ENCODE measurements at places on chromosomes 2 and 18.

DNA sequence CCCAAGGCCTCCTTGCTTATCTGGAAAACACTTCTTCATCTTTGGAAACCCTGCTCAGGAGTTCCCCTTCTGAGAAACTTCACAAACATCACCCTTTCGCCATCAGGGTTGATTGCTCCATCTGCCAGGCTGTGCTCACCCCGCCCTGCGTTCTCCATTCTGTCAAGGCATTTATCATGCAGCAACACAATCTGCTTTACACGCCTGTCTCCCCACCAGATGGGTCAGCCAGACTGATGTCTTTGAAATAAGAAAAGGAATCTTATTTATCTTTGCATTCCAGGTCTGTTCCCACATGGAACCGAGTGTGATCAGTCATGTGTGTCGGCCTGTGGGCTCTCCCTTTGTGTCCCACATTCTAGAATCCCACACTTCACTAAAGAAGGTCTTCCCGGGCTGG lies 110.0 kb upstream of the ARL4C start:
- DNase-seq, result no peak

DNA sequence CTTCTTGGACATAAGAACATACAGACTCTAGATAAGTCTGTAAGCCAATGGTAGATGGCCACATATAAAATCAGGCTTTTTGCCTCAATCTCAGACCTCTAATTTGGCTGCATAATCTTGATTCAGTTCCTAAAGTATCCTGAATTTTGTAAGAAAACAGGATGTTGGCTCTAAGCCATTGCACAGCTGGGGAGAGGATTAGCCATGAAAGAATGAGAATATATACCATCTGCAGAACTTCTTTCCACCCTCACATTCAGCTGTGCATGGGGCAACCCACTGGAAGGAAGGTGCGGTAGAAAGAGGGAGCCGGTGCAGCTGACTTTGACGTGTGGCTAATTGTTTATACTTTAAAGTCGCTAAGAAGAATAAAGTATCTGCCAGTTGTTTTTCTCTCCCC lies 1061.6 kb upstream of the FAM98A start:
- peak; percentile 11 for DNase-seq

DNA sequence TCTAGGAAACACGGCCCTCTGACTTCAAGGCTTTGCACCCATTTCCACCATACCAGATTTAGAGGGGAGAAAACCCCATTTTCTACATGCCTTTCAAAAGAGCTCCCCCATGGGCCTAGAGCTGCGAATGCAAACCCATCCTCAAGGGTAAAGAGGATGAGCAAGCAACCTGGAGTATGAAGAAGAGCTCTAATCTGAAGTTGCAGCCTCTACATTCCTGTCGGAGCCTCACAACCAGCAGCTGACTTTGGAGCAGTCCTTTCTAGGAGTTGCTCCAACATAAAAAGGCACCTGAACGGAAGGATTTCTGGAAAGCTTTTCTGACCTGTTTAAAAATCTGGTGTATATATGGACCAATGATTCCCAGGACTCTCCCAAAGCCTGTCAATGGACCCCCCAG lies 81.4 kb upstream of the POMC start:
- no peak for DNase-seq

- DNase-seq, result peak; percentile 73
Measured at GRCh38 chr2:104853534-104854497, at the start of gene POU3F3. TSS of gene POU3F3 (plus strand) at chr2:104854115. CDS start at chr2:104855511, 1,396 bp downstream.

GRCh38 chr18:58419587-58420199 lies 209.2 kb downstream of the ALPK2 start:
- no peak for DNase-seq

- no peak for DNase-seq
Measured at GRCh38 chr2:71592181-71592711, 138.9 kb downstream of the DYSF start.

GRCh38 chr18:63365876-63366212 lies 1.2 kb downstream of the KDSR start:
- DNase-seq, result no peak

- DNase-seq, result no peak
Measured at GRCh38 chr2:153626676-153627075, 148.1 kb upstream of the RPRM start.

DNA sequence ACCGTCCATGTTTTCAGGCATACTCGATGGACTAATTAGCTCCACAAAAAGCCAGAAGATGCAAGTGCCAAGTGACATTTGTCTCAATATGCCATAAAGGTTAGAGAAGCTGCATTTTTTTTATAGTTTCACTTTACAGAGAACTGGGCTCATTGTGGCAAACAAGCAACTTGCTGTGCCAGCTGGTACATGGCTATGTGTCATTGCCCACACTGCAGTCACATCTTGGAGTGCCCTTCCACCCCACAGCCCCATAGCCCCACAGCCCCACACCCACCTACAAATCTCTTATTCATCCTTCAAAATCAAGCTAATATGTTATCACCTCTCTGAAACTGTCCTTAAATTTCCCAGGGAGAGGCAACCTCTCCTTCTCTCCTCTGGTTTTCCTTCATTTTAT lies 451.9 kb downstream of the ARHGAP15 start:
- DNase-seq, result no peak

- DNase-seq, result no peak
Measured at GRCh38 chr2:194925742-194926141, 731.3 kb upstream of the SLC39A10 start.

- DNase-seq, result no peak
Measured at GRCh38 chr18:69727912-69728572, 219.6 kb downstream of the CD226 start.

DNA sequence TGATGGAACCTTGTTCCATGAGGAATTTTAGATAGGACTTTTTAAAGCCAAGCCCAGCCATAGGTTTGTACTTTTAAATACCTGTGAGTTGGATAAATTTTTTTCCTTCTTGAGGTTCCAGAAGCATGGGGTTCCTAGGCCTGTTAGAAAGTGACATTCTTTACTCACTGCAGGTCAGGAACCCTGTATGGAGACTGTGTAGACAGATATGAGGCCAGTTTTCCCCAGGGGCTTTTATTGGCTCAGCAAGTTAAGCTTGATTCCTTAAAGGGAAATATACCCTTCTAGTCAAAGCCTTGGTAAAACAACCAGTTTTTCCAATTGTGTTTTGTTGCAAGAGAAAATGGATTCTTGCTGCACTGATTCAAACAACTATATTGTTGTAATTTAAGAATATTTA lies 38.4 kb upstream of the GMCL1 start:
- peak; percentile 33 for DNase-seq

DNA sequence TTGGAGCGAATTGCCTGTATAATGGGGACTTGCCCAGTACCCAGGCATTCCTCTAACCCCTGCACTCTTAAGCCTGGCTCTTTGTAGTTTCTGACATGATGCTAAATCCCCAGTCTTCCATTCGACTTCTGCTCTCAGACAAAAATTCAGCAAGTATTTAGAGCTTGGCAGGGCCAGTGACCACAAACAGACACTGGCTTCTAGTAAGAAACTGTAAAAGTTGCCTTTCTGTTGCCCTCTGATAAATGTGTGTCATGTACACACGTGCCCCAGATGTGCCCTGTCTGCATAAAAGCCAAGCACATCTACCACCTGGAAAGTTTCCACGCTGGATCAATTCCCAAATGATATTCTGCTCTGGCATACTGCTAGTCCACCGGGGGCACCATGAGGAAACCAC lies 18.0 kb downstream of the PAX3 start:
- DNase-seq, result no peak

DNA sequence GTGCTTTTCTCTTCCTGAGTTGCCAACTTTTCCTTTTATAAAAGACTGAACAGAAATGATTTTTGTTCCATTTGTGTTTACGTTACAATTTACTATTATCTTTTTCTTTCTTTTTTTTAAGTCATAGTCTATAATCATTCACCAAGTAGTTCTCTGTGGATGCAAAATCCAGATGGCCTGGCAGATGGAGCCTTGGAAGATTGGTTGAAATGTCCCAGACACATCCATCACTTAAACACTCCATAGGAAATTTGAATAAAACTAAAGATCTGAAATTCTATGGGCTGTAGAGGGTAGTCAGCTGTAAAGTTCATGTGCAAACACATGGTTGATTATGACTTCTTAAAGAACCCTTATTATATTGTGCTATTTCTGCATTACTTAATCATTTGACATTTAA lies 164.8 kb upstream of the DOCK10 start:
- DNase-seq, result peak; percentile 12

GRCh38 chr2:33071591-33071990 lies 124.8 kb downstream of the LTBP1 start:
- DNase-seq, result no peak

DNA sequence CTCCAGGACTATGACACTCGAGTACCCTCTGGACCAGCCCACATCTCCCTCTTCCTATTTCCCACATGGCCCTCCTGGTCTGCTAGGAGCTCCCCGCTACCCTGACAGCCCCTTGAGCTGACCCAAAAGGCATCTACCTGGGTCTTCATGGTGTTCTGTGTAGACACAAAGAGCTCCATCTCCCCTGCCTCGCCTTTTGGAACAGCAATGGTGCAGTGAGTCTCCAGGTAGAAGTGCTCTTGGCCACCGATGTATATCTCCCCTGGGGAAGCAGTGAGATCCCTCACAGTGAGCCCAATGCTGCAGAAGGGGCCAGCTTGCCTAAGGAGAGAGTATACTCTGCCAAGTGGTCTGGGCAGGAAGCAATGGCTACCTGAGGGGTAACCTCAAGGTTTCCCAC lies 47.8 kb downstream of the XDH start:
- no peak for DNase-seq

- DNase-seq, result no peak
Measured at GRCh38 chr2:98050070-98050469, 36.9 kb upstream of the VWA3B start.

- no peak for DNase-seq
Measured at GRCh38 chr2:27964067-27964466, 73.5 kb downstream of the BABAM2 start.

- no peak for DNase-seq
Measured at GRCh38 chr18:76354348-76354747, 140.7 kb downstream of the ZNF516 start.

DNA sequence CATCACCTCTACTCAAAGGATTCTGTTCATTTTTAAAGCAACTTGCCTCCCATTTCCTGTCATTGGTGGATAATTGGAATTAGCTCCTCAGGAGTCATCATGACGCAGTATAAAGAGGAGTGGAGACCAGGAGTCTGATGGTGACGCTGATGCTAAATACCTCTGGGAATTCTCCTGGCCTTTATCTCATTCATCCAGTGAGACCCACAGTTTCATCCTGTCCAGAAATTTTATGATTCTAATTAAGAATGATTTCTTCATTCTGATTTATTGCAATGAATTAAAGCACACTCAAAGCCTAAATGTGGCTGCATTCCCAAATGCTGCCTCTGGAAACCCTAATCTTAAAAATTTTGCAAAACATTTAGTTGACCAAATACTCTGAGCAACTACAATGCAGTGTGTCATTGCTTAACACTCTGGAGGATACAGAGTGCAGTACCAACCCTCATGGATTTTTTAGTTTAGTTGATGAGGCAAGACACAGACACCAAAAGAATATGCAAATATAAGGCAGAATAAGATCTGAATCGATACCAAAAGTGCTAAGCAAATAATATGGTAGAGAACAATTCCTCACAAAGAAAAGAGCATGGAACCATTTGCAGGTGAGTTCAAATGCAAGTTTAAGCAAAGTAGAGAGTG lies 236.2 kb downstream of the ETAA1 start:
- no peak for DNase-seq

GRCh38 chr2:108593547-108594098 lies 59.4 kb downstream of the LIMS1 start:
- no peak for DNase-seq

All from muscle of arm (tissue), 14 donors.